ENCODE measurements at places on chromosomes 12 and 14. TPM values are rescaled to one million over a fixed set of nuclear protein-coding genes. Genes with fewer than 3 reads are reported as not detected.

The SLC5A8 gene
- total RNA-seq, result not detected

The VASH1 gene
- 3.9 TPM for total RNA-seq

The IKBIP gene
- total RNA-seq, result 61.5 TPM

The LRRC10 gene
- total RNA-seq, result not detected

The EPYC gene
- total RNA-seq, result not detected

The TSPAN19 gene
- not detected for total RNA-seq

The CCDC196 gene
- not detected for total RNA-seq

The FOXN4 gene
- total RNA-seq, result not detected

The CACNA2D4 gene
- 0.97 TPM for total RNA-seq

The CLEC1A gene
- not detected for total RNA-seq

The TAS2R43 gene
- total RNA-seq, result 4.5 TPM

The TSHR gene
- not detected for total RNA-seq

The FLRT2 gene
- 14.7 TPM for total RNA-seq

The VTI1B gene
- total RNA-seq, result 45.1 TPM

The OR6C2 gene
- total RNA-seq, result not detected

The POTEG gene
- not detected for total RNA-seq

The DCD gene
- total RNA-seq, result not detected

The TMTC2 gene
- total RNA-seq, result 5.2 TPM

The CCDC184 gene
- 0.43 TPM for total RNA-seq

Data from fibroblast of villous mesenchyme (primary cell).